ENCODE measurements at places on chromosomes 3 and 15.

DNA sequence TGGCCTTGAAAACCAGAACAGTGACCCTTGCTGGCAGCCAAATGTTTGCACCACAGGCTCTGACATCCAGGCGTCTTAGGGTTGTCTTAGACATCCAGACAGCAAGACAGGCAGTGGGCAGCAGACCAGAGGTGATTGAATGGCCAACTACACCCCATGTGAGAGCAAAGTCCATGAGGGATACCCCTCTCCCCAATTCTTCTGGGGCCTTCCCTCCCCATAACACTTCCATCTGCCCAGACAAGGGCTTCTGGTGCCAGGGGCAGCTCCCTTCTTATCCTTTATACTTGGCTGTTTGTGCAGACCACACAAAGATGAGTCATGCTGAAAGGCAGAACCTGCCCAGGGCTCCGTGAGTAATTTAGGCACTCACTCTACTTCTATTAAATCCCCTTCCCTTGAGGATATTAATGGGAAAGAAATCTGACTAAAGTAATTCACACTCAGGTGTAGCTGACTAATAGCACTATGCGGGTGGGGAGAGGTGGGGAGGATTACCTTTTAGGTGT, 257.9 kb downstream of the UACA start:
- no peak for DNase-seq

DNA sequence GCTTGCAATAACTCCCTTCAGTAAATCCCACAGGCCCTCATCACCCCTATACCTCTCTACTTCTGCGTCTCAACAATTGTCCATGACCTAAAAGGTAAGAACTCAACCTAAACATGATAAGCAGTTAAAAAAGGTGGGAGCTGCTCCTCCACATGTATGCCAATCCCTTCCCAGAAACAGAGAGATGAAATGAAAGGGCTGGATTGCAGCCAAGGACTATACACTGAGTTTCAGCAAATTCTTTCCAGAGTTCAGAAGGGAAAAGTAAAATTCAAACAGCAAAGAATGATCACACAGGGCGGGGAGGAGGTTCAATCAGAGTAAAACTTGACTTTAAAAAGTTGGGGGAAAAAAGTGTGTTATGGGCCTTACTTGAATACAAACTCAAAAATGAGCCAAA, 27.5 kb downstream of the PLOD2 start:
- DNase-seq, result no peak

DNA sequence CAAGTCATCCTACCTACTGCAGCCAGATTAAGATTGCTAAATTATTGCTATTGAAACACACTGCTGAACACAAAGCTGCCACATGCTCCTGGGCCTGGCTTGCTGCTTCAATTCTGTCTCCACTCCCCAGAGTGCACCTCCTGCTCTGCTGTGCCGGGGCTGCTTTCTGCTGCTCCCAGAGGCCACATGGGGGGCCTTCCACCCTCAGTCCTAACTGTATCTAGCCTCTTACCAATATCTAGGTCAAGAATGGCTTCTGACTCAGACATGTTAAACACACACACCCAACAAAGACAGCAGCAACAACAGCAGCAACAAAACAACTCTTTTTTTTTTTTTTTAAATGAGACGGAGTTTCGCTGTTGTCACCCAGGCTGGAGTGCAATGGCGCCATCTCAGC, 33.0 kb downstream of the MYZAP start:
- DNase-seq, result no peak

DNA sequence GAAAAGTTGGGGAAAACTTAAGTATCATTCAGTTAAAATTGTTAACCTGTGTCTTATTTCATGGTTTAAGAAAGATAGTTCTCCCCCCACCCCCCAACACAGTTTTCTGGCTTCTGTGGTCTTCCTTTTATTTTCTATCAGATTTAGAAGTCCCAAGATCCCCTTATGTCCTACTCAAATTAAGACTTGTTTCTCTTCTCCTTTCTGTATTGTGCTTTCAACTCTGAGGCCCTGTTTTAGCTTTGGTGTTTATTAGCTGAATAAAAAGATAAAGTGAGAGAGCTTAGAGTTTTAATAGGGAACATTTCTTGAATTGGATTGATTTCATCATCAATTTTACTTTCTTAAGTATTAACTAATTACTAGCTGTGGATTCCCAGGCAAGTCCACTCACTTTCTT, 62.6 kb downstream of the AKAP13 start:
- no peak for DNase-seq

GRCh38 chr3:184949251-184949965, 137.4 kb downstream of the VPS8 start:
- DNase-seq, result no peak

DNA sequence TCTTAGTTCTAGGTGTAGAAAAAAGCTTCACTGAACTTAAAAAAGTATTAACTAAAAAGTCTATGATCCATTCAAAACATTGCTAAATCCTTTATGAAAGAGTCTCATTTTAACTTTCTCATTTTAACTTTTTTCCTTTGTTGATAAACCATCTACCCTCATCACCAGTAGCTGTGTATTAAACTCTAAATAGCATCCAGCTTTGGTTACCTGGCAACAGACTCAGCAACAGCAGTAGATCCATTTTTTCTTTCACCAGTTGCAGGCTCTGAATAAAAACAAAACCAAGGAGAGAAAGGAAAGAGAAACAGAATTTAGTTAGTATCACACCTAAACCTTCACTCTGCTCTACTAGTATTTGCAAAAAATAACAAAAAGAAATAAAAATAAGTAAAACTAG, 51.6 kb downstream of the TP53BP1 start:
- DNase-seq, result no peak

DNA sequence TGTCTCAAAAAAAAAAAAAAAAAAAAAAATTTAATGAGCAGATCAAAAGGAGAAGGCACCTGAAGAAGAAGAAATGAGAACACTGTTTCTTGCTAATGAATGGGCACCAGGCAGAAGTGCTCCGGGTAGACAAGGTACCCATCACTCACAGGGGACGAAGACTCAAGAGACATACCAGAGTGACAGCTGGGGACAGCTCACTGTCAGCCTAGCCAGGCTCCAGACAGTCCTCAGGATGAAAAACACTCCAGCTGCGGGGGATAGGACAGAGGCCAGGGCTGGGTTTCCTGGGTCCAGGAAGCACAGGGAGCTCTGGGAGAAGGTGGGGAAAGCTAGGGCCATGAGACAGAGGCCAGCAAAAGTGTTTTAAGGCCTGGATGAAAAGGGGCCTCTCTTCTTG, 48.5 kb upstream of the PARL start:
- no peak for DNase-seq

GRCh38 chr3:182516597-182517336, 276.5 kb upstream of the ATP11B start:
- no peak for DNase-seq

- DNase-seq, result no peak
Measured at GRCh38 chr3:69423463-69424155, 37.7 kb upstream of the FRMD4B start.

- DNase-seq, result no peak
Measured at GRCh38 chr15:48718646-48719045, 73.1 kb upstream of the FBN1 start.

DNA sequence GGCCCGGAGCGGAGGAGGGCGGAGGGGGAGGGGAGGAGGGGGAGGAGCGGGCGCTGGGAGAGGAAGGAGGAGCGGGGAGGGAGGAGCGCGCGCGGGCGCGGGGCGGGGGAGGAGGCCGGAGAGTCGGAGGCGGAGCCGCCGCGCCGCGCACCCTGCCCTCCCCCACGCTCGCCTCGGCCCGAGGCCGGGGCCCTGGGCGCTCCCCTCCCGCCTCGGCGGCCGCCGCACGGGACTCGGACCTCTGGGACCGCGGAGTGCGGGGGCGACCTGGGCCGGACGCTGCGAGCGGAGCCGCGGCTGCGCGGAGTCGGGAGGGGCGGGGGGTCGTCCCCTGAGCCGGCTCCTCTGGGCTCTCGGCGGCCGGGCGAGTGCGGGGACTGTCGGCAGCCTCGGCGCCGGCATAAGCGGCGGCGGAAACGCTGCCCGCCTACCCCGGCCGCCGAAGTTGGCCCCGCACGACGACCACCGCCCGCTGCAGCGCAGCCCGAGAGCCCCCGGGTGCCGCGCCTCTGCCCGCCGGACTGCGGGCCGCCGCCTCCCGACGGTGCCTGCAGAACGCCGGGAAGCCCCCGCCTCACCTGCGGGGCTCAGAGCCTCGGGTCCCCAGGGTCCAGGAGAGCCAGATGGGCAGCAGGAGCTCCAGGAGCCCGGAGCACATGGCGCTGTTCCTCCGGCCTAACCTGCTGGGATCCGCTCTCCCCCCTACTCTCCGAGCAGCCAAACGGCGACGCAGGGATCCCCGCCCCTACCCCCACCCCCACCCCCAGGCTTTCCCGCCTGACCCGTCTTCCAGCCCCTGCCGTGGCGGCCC, 406 bp upstream of the GABRB3 start:
- no peak for DNase-seq

DNA sequence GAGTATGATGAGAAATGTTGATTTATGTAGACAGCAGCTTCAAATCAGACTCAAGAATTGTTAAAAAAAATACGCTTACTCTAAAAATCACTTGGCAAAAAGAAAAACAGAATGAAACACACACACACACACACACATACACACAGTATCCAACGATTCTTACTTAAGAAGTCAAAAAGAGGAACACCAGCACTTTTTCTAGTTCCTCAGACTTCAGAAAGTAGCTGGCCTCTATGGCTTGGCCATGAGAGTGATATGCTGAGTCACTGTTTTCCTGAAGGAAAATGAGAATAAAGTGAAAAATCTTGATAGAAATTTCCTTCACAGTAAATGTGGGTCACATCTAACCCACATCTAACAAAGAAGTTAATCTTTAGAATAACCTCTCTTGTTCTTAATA, 22.1 kb downstream of the CNTN3 start:
- DNase-seq, result no peak

GRCh38 chr15:47736143-47736786, 19.0 kb downstream of the SEMA6D start:
- no peak for DNase-seq

DNA sequence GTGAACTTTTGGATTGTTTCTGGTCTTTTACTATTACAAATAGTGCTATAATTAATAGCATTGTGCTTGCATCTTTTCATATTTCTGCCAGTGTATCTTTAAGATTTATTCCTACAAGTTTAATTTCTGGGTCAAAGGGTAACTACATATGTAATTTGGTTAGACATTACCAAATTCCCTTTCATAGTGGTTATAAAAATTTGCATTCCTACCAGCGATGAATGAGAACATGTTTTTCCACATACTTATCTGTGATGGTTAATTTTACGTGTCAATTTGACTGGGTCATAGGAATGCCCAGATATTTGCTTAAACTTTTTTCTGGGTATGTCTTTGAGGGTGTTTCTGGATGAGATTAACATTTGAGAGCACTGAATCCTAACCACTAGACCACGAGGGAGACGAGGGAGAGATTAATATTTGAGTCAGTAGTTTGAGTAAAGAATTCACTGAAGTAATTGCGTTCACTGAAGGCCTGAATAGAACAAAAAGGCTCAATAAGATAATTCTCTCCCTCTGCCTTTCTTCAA, 132.3 kb upstream of the NEO1 start:
- DNase-seq, result no peak

- no peak for DNase-seq
Measured at GRCh38 chr3:39519554-39520288, 52.2 kb downstream of the MOBP start.

- DNase-seq, result no peak
Measured at GRCh38 chr3:151864423-151865101, 8.9 kb upstream of the SUCNR1 start.

- DNase-seq, result no peak
Measured at GRCh38 chr15:34355241-34355640, 11.8 kb downstream of the LPCAT4 start.

- no peak for DNase-seq
Measured at GRCh38 chr15:64379216-64379960, 1.9 kb downstream of the PCLAF start.

DNA sequence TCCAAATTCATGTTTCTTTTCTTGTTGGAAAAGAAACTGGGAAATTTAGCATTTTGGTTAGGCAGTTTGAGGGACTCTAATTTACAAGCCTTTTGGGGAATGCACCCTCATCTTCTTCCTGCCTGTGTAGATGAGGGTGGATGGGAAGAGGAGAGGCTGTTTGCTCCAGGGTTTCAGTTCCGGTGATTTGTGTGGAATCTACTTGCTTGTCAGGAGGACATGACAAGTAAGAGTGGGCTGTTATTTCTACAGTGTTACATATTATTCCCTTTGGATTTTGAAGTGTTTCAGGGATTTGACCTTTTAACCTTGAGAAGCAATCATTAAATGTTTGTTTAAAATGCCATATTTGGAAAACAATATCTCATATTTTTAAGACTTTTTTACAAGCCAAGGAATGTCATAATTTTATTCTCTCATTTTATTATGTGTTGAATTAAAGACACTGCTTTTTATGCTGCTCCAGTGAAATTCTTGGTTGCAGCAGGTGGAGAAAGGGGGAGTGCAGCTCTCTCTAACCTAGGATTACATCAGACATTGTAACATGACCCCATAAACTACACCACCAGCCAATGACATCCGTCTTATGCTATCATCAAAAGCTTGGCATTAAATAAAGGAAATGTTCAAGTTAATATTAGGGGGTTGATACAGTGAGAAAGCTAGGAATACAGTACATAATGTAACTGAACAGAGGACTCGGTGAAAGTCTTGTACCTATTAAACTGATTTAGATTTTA, 30.2 kb downstream of the PLAAT1 start:
- no peak for DNase-seq

DNA sequence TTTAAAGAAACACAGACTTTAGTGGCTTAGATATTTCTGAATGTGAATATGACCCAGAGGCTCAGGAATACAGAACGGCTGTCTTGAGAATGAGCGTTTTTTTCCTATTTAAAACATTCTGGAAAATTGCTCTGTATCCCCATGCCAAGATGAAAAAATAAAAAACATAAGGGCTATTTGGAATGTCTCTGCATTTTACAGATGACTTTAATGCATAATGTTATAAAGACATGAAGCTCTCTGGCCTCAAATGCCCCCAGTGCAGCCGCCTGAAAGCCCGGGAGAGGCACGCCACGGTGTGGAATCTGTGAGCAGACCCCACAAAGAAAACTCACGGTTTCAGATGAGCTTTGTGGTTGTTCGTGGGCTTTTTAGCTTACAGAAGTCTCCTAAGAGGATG, 322.5 kb upstream of the ICE2 start:
- DNase-seq, result no peak

- no peak for DNase-seq
Measured at GRCh38 chr15:66682246-66682645, 19.8 kb upstream of the SMAD6 start.

DNA sequence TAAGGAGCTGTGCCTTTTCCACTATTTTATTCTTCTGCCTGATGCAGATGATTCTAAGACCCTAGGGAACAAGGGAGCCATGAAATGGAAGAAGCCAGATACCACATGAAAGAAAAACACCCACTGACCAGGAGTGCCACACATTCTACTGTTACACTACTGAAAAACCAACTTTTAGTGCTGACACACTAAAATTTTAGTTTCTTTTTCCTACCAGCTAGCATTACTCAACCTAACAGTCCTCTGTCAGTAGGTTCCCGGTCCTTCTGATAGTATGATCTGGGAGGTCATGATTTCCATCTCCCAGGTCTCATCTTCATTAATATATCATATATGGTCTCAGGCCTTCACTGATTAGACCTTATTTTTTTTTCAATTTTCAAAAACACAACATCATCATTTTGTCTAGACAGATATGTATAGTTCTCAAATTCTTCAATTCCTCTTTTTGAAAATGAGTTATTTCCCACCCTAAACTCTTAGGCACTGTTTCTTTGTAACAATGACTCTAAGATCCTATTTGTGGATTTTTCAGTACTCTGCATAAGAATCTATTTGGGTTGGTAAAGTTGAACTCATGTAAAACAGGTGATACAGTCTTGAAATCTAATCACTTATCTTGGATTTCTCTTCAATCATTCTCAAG, 321.8 kb downstream of the CTNNB1 start:
- DNase-seq, result no peak

GRCh38 chr15:101037090-101037830, 118.1 kb downstream of the LRRK1 start:
- DNase-seq, result peak; percentile 24

Measured in activated CD8-positive, alpha-beta memory T cell treated with anti-CD3 and anti-CD28 coated beads for 24 hours (primary cell).